Stimulated activated CD4-positive, alpha-beta T cell treated with anti-CD3 and anti-CD28 coated beads, Interleukin-12 subunit alpha, Interleukin-12 subunit beta, amount 100 ng/mL, for 24 hours (primary cell): ENCODE measurements at places on chromosomes 2 and 18.

DNA sequence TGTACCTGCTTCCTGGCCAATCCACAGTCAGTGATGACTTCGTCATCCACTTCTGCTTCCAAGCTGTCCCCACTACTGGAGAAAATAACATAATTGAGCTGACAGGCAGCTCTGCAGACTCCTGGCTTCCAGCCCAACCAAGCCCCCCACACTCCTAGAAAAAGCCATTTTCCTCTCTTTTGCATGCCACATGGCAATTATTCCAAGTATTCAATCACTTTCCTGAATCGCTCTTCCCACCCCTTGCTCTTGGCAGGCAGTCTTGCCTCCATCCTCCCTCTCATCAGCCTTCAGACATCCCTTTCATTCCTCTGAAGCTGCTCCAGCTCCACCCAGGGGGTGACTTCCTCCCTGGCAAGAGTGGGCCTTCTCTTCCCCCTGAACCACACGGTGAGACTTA, 14.3 kb upstream of the ST8SIA5 start:
- no peak for DNase-seq

GRCh38 chr2:168434146-168434545, 21.9 kb upstream of the CERS6 start:
- no peak for DNase-seq

- DNase-seq, result no peak
These were observed 5.5 kb downstream of the DCTN1 start for GRCh38 chr2:74374509-74375205.

DNA sequence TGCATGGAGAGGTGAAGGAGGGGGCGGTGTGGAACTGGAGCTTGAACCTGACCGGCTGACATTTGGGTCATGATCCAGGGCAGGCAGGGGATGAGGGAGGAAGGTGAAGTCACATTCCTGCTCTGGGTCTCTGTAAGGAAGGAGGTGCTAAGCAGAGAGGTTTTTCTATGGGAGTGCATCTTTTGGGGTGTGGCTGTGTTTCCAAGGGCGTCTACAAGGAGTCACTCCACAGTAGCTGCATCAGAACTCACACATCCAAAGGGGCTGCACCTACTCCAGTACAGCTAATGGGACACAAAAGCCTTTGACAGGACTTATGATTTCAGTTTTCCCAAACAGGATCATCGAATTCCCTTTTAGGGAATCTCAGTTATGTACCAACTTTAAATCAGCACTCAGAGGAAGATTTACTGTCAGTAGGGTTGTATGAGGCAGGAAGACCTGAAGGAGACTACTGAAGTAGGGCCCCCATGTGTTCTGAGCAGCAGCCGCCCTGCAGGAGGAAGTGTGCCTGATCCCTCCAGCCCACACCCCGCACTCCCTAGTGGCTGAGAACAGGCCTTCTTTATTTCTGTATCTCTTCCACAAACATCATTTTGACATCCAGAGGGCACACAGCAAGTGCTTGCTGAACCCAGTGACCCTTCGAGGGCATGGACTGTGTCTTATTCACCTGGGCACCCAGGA, 137.2 kb downstream of the CELF4 start:
- no peak for DNase-seq

GRCh38 chr2:16092861-16093638, 152.7 kb downstream of the MYCN start:
- DNase-seq, result no peak

- no peak for DNase-seq
These were observed 110.4 kb upstream of the MYCN start for GRCh38 chr2:15829985-15830384.
